Cortex of kidney (tissue), 1 donor: ENCODE measurements at places on chromosomes 13 and 19.

- DNase-seq: no peak
Observed at GRCh38 chr13:73096173-73096572, 37.4 kb downstream of the KLF5 start.

DNA sequence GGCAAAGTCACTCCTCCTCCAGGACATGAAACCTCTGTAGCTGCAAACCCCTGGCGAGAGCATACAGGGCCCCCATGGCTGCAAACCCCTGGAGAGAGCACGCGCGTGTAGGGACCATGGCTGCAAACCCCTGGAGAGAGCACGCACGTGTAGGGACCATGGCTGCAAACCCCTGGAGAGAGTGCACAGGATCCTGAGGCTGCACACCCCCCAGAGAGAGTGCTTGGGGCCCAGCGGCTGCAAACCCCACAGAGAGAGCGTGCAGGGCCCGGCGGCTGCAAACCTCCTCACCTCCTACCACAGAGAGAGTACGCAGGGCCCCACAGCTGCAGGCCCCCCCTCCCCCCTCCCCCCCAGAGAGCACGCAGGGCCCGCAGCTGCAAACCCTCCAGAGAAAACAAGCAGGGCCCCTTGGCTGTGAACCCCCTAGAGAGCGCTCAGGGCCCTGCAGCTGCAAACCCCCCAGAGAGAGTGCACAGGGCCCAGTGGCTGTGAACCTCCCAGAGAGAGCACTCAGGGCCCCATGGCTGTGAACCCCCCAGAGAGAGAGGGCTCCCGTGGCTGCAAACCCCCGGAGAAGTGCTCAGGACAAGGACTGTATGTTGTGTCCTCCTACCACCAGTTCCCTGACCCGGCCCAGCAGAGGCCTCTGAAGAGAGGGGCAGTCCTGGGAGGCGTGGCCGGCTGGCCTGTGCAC, 7.3 kb downstream of the ADPRHL1 start:
- no peak for DNase-seq

GRCh38 chr13:38735665-38736440, 49.0 kb downstream of the FREM2 start:
- no peak for DNase-seq

DNA sequence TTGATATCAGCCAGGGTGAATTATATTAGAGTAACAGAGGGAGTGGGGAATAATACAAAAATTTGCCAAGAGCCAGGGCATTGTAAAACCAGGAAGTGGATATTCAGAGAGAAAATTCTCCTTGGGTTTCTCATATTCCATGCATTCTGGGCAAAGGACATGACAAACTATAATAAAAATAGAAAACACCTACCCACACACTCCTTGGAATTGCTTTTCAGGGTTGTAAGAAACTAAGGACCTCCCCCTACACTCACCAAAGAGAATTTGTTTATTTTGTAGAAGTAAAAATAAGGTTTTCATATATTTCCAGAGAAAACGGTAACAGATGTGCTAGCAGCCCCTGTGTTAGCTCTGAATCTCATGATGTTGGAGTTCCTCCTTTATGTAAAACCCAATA, 649.6 kb downstream of the SLITRK1 start:
- no peak for DNase-seq

GRCh38 chr13:106151056-106151699, 384.3 kb downstream of the EFNB2 start:
- no peak for DNase-seq

- DNase-seq: no peak
Observed at GRCh38 chr19:4369888-4370260, 26.5 kb downstream of the MPND start.

DNA sequence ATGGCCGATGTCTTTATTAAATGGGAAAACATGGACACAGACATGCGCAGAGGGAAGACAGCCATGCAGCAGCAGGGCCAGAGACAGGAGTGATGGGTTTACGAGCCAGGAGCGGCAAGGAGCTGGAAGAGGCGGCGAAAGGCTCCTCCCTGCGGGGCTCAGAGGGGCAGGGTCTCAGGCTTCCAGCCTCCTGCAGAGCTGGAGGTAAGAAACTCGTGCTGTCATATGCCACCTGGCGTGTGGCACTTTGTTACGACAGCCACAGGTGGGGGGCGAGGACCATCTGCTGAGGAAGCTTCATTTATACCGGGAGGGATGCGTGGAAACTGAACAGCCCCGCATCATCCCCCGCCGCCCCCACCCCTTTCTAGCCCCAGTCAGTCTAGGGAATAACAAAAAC, 52.0 kb upstream of the SPACA7 start:
- DNase-seq: no peak

DNA sequence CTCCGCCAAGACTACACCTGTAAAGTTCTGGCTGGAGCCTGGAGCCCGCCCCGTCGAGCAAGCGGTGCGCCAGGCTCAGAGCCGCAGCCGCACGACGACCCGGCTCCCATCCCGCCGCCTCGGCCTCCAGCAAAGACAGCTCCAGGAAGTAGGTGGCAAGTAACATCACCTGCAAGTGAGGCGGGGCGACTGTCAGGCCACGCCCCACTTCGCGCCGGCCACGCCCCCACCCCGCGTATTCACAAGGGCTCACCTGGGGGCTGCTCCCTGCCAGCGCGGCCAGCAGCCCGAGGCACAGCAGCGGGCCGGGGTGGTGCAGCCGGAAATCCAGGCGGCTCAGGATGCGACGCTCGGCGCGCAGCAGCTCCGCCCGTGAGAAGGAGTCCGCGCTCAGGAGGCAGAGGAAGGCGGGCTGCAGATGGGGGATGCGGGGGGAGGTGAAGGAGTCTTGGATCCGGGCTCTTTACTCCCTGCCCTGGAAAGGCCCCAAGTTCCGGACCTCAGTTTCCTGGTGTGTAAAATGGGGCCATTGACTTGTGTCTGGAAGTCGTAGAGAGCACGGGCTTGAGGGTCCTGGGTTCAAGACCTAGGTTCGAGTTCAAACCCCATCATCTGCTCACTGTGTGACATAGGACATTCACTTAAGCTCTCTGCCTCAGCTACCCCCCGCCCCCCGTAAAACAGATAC, 3.2 kb downstream of the CCNP start:
- DNase-seq: no peak

DNA sequence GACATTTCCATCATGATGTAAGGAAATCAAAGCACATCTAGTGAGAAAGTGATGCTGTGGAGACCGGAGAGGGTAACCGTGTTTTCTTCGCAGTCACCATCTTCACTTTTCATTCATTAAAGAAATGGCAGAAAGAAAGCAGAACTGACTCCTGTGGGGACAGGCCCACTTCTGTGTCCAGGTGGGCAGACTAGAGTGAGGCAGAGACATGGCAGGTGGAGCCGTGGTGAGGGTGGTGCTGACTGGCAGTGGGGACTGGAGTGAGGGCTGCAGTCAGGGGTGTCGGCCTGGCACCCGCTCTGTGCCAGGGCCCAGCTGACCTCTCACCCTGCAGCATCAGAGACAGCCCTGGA, 71.4 kb upstream of the MCF2L start:
- no peak for DNase-seq

GRCh38 chr13:31038834-31039552, 106.5 kb downstream of the TEX26 start:
- no peak for DNase-seq

GRCh38 chr13:73516731-73517130, 457.9 kb downstream of the KLF5 start:
- no peak for DNase-seq

- DNase-seq: no peak
Observed at GRCh38 chr19:32206065-32206464, 139.3 kb upstream of the ZNF507 start.

GRCh38 chr13:51823863-51824262, 19.9 kb upstream of the DHRS12 start:
- DNase-seq: no peak

- no peak for DNase-seq
Observed at GRCh38 chr19:31693131-31693932, 344.1 kb upstream of the TSHZ3 start.

- no peak for DNase-seq
Observed at GRCh38 chr13:27981006-27981708, 7.3 kb downstream of the URAD start.

- DNase-seq: no peak
Observed at GRCh38 chr19:36528921-36529518, 949 bp upstream of the ZNF260 start.

- no peak for DNase-seq
Observed at GRCh38 chr13:106186366-106187030, 349.0 kb downstream of the EFNB2 start.

GRCh38 chr13:22047082-22047784, 376.4 kb downstream of the FGF9 start:
- no peak for DNase-seq

DNA sequence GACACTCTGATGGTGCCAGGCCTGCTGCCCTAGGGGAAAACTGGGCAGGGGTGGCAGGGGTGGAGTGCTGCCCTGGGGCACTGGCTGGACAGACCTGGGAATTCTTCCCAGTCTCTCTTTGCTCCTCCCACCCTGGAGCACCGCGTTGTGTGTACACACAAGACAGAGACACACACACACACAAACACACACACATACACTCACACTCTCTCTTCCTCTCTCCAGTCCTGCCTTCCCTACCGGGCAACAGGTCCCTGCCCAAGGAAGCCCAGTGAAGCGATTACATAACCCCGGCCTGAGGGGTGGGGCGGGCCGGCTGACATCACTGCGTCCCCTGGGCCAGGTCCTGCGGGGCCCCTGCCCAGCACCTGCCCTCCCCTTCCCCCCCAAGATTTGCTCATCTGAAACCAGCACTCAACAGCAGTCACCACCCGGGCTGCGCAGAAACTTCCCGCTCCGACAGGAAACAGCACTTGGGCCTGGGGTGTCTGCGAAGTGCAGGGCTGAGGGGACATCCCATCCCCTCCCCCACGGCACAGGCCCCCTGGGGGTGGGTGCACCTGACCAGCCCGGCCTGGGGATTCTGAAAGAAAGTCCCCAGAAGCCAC, 1.2 kb downstream of the MKNK2 start:
- no peak for DNase-seq

GRCh38 chr19:45938733-45939319, 24.2 kb upstream of the NANOS2 start:
- no peak for DNase-seq

DNA sequence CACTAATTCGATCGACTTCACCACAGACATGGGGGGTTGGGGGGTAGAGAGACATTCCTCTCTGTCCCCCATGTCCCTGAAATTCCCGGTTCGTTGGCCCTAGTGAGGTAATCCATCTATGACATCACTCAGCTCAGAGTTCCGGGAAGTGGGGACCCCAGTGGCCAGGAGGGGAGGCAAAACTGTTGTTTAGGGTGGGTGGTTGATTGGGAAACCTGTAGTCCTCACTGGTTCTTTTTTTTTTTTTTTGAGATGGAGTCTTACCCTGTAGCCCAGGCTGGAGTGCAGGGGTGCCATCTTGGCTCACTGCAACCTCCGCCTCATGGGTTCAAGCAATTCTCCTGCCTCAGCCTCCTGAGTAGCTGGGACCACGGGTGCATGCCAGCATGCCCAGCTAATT, at the start of gene ARRDC5:
TSS of gene ARRDC5 (minus strand) at position 101 of the 400 bp plus-strand sequence. CDS start at position 30, 71 bp downstream.
- no peak for DNase-seq

GRCh38 chr19:11673608-11674041, 65.1 kb downstream of the ZNF823 start:
- DNase-seq: no peak

DNA sequence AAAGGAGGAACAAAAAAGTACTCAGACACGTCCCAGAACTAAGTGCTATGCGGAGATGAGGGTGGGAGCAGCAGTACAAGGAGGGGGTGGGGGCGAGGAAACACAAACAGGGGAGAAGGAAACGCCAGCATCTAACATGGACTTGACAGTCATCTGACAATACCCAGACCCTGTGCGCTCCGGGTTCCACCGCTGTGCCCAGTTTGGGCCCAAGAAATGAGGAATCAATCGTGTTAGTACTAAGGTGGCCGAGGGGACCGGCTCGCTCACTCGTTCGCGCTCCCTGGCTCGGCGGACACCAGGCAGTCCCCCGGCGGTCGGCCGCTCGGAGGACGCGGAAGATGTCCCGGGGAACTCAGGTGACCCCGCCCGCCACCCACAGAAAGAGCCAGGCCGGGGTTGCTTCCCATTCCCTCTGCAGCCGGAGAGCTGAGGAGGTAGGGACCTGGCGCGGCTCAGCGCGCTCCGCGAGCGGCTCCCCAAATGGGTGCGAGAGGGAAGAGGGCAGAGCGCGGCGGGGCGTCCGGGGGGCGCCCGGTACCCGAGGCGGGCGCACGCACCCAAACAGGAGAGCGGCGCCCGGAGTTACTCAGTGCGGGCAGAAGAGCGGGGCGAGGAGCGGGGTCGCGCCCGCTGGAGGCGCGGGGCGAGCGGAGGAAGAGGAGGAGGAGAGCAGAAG, 616 bp downstream of the TSHZ3 start:
- no peak for DNase-seq

GRCh38 chr13:38008636-38009035, 139.1 kb upstream of the TRPC4 start:
- no peak for DNase-seq

DNA sequence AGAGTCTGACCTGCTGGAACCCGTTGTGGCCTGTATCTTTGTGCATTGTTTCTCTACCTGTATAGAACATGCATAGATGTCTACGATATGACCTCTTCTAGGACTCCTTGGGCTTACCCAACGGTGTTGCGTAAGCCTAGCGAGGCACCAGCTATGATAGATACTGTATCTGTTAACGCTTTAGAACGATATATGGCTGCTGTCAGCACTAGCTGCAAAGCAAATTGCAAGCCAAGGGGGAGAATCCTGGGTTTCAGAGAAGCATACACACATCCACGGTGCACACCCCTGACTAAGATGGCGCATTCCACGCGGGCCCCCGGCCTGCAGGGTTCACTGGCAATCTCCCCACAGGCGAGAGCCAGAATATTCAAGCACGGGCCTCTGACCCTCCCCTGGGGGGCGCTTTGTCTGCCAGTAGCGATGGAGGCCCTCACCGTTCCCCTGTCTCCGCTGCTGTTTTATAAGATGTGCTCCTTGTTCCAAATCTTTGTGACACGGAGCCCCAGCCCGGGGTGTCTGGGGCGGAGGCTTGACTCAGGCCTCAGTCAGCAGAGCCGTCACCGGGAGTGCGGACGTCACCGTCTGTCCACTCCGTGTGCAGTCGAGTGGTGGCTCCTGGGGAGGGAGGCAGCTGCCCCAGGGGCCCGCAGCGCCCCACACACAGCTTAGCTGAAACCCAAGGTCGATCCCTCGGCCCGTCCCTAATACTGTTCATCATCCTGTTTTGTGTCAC, 12.9 kb upstream of the RPS15 start:
- no peak for DNase-seq

GRCh38 chr13:29529754-29530153, 65.7 kb downstream of the SLC7A1 start:
- no peak for DNase-seq
